ENCODE measurements at places on chromosomes 1 and 21.

- DNase-seq = no peak
Observed at GRCh38 chr1:226678701-226679100, 60.4 kb downstream of the ITPKB start.

GRCh38 chr1:152013664-152014237 is 20.1 kb upstream of the S100A10 start:
- no peak for DNase-seq

DNA sequence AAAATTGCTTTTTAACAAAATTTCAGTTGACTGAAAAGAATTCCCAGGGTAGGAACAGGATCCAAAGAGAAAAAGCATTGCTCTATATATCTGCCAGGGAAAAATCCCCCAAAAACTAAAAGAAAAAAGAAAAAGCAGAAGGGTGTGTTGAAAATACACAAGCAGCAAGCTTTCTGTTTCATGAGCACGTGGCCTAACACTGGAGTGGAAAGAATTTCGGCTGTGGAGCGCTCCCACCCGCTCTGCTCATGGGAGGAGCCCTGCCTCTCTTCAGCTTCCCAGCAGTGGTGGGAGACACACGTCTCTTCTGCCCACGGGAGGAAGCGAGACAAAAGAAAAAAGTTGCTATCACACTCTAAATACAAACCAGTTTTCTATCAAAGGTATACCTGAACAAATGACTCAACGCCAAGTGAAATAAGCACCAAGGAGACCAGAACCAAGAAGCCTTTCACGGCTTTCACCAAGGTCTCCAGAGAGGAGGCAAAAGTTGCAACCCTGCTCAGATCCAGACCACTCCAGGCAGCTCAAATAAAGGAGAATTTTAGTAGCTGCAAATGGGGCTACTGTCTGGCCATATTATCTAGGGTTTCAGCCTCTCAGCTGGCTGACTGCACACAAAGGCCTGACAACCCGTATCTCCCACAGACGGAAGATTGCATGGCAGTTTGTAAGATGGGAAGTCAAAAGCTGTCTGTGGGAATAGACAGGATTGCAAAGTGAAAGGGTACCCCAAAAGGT is 29.5 kb upstream of the ZNF496 start:
- no peak for DNase-seq

DNA sequence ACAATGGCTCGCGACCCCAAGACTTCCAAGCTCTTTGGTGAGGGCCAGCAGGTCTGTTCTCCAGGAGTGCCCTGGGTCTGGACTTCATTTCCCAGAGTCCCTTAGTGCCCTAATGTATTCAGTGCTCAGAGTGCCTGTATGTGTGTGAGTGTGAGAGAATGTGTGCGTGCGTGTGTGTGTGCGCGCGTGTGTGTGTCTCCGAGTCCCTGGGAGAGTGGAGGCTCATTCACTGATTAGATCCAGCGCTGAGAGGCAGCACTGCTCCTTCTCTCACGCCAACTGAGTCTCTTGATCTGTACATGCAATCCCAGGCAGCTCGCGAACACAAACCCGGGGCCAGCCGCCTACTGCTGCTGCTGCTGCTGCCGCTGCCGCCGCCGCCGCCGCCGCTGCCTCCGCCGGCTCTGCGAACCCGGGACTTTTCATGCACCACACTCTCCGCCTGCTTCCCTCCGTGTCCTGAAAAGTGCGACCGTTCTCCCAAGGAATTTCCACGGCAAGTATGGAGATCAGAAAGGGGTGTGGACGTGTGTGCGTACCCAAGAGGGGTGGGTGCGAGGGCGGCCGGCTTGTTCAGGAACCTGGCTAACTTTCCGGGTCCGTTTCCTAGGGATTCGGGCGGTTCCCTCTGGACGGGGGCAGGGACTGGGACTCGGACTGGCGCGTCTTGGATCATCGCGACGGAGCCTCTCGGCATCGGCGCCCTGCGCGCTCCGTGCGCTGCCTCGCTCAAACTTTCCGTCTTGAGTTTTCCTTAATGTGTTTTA is at the start of gene RNF220:
Gene RNF220, plus strand, starts transcription at position 225 of the 767 bp plus-strand sequence.
- no peak for DNase-seq

- DNase-seq = no peak
Observed at GRCh38 chr1:208218237-208219097, 25.7 kb downstream of the PLXNA2 start.

- DNase-seq = no peak
Observed at GRCh38 chr1:150141452-150141851, 8.3 kb upstream of the PLEKHO1 start.

GRCh38 chr21:45496968-45497845 is 45.0 kb downstream of the SLC19A1 start:
- no peak for DNase-seq

DNA sequence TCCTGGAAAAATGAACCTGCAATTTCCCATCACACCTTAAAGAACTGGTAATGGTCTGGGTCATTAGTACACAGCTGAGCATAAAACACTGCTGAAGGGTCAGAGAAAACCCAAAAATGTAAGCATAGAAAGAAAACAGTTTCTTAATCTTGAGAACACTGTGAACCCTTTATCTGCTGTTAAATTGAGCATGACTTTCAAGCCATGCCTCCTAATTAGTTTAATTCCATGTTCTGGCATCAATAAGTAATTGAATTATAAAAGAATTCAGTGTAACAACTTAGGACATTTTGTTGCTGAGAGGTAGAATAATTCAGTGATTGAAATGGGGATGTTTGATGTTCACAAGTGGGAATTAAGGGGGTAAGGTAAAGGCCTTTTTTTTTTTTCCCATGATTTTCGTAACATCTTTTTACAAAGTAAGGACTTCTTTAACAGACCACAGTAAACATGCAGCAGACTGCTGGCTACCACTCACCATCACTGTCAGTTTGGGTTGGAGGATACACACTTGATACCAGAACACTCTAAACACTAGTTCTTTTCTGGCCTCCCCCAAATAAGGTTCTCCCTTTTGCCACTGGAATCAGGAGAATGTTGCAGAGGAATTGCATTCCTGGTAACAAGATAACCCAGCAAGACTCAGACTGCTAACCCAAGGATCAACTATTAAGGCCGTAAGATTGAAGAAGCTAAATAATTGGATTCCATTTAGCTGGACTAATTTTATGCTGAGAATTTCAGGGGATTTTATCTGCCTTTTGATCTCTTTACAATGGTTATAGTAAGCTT is 3.0 kb downstream of the RWDD3 start:
- DNase-seq = peak; percentile 64

- DNase-seq = no peak
Observed at GRCh38 chr1:40712405-40712944, 21.0 kb downstream of the NFYC start.

DNA sequence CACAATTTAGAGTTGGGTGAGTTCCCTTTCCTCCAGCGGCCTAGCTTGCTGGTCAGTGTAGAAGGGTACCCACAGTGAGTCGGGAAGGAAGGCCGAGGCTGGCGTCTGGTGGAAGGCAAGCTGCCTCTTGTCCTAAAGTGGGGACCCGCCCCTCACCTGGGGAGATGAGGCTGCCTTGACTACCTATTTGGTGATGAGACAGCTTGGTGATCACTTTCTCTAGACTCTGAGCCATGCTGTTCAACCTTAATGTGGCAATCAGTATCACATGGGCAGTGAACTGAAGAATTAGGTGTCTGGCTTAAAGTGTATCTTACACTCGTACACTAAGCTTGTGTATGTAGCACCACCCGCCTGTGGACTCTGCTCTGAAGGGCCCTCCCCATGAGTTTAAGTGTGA is 100.7 kb downstream of the COLGALT2 start:
- no peak for DNase-seq

DNA sequence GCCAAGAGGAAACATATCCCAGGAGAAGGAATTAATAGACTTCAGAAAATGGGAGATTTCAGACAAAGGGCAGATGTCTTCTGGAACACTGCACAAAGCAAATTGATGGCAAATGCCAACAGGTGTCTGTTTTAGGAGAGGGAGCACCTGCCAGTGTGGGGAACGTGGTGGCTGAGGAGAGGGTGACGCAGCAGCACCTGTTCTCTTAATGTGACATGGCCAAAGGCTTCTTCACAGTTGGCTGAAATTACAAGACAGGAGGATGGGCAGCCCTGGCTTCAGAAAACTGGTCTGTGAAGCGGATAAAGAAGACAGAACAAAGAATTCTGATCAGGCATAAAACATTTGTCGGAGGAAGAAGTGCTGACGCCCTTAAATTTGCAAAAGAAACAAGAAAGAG is 178.7 kb upstream of the RUNX1 start:
- no peak for DNase-seq

DNA sequence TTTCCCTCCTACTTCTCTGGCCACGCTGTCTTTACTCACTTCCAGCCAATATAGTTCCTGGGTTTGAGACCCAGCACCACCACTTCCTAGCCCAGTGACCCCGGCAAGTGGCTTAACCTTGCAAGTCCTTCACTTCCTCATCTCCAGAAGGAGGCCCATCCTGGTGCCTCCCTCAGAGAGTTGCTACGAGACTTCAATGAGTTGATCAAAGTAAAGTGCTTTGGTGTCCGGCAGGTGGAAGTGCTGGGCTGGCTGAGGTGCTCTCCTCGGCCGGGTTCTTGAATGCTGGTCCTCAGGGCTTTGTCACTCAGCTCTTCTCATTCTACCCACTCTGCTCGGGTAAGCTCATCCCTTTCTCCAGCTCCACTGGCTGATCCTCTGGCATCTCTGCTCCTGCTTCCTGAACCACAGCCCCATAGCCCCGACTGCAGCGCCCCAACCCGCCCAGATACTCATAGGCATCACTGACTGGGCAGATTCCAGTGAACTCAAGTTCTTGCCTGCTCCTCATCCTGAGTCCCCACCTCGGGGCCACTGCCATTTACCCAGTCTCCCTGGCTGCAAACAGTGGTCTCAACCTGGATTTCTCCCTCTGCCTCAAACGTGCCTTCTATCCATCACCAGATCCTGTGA is 75.8 kb upstream of the WNT4 start:
- no peak for DNase-seq

DNA sequence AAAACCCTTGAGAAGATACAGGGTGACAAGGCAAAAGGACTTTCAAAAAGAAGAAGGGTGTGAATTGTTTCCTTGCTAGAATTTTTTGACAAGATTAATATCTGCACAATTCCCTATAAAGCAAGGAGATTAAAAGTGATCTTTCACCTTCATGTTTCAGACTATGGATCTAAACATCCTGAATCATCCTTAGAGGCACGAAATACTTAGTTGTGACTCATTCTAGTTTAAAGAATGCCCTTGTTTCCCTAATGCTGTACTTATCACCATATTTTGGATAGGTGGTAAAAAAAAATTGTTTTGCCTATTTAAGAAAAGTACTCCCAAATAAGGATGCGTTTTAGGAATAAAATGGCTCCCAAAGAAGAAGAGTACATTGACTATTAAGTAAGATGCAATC is 415.1 kb downstream of the LRRIQ3 start:
- DNase-seq = no peak

DNA sequence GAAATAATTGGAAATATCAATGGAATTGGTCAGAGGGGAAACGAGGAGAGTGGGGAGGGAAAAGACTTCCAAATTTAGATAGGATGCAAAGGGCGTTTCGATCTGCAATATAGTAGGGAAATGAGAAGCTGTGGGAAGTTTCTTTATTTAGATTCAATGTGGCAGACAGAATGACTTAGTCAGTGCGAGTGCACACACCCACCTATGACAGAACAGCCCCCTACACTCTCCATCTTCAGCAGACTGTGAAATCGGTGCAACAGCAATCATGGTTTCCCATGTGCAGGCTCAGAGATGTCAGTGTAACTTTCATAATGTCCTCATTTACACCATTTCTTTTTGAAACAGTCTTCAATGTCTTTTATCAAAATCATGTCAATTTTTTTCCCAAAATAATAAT is 46.0 kb downstream of the DIP2A start:
- no peak for DNase-seq

GRCh38 chr1:151803915-151804314 is 1.3 kb downstream of the LINGO4 start:
- DNase-seq = no peak

- DNase-seq = no peak
Observed at GRCh38 chr1:156838972-156839371, 19.9 kb downstream of the INSRR start.

- no peak for DNase-seq
Observed at GRCh38 chr1:173347282-173347818, 129.8 kb upstream of the PRDX6 start.

- peak; percentile 69 for DNase-seq
Observed at GRCh38 chr1:82162486-82163420, 362.0 kb downstream of the ADGRL2 start.

DNA sequence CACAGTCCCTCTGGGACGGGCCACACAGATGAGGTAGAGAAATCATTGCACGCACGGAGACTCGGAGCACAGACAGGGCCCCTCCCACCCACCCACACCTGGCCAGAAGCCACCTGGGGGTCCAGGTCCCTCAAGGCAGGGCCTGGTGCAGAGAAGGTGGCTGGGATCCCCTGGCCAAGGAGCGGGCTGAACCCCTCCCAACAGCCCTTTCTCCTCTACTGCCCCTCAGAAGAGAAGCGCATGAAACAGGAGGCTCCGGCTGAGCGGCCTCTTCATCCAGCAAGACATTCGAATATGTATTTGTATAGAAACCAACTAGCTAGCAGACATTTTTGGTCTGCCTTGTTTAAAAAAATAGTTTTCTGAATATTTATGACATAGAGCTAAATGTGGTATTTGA is 29.0 kb downstream of the WNT9A start:
- DNase-seq = no peak

DNA sequence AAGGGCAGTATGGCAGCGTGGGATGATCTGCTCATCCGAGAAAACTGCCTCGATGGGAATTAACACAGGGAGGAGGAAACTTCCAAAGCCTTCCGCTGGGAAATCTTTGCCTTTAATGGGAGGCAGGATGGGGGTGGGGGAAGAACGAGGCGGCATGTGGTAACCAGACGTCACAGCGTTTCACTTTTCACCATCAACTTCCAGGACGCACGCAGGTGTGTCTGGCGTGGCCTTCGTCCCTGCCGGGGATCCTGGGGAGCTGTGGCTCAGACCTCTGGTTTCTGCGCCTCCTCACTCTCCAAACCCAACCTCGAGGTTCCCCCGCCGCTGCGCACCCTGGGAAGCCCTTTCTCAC is 282 bp downstream of the RSPH1 start:
- DNase-seq = no peak

DNA sequence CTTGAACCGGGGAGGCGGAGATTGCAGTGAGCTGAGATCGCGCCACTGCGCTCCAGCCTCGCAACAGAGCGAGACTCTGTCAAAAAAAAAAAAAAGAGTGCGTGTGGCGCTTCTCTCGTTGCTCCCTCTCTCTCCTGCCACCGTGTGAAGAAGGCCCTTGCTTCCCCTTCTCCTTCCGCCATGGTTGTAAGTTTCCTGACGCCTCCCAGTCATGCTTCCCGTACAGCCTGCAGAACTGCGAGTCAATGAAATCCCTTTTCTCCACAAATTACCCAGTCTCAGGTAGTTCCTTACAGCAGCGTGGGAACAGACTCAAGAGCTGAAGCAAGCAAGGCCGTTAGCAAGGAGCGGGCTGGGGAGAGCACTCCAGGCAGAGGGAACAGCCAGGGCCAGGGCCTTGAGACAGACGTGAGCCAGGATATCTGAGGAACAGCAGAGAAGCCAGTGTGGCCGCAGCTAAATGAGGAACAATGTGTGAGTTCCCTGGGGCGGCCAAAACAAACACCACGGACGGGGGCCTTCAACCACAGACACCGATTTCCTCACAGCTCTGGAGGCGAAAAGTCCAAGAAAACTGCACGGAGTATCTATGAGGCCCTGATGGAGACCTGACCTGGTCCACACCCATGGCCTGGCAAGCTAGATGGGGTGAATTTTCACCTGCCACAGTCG is 54.2 kb upstream of the ETS2 start:
- no peak for DNase-seq

GRCh38 chr1:167679714-167680113 is 42.1 kb upstream of the MPZL1 start:
- no peak for DNase-seq

Data from retinal pigment epithelial cell (primary cell).